ENCODE measurements at places on chromosomes 5 and 9. TPM values are rescaled to one million over a fixed set of nuclear protein-coding genes. Genes with fewer than 3 reads are reported as not detected.

The SLC45A2 gene
- total RNA-seq = 0.66 TPM

The PCSK5 gene
- 78.9 TPM for total RNA-seq

DNA sequence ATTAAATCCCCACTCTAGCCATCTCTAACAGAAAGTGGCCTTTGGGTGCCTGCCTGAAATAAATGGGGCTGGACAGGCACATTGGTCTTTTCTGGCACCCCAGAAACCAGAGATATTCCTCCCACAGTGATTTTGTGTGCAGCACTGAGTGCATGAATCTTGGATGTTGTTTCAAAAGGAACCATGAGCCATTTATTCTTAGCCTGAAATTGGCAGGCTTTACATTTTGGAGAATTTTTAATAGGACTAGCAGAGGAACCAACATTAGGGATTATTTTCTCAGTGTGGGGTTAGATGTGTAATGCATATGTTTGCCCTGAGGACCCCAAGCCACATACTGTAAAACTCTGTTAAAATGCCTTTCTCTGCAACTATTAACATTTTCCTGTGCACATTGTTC, 451.3 kb downstream of the NFIB start:
- no peak for DNase-seq

DNA sequence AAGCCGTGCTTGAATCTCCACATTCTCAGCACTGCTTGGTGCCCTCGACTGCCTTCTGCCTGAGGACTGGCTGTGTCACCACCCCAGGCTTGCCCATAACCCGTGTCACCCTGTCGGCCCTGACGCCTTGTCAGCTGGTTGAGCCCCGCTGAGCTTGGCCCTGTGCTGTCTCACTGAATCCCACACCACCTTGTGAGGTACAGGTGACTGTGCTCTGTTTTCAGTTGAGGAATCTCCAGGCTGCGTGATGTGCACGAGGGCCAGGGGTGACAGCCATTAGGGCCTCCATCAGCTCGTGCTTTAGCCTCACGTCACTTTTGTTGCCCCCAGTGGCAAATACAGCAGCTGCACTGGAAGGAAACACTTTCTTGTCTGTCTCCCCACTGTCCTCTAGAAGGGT, 90.7 kb downstream of the CACNA1B start:
- no peak for DNase-seq

GRCh38 chr5:12772276-12772675, 868.0 kb upstream of the CTNND2 start:
- DNase-seq = no peak

All from mucosa of gallbladder (tissue), 1 donor.